NK-92 treated with Interleukin-12 subunit alpha and Interleukin-12 subunit beta, amount 100 ng/mL, for 24 hours (cell line): ENCODE measurements at places on chromosomes 4 and X.

- DNase-seq = no peak
Measured at GRCh38 chr4:25160714-25161592, 704 bp upstream of the SEPSECS start.

DNA sequence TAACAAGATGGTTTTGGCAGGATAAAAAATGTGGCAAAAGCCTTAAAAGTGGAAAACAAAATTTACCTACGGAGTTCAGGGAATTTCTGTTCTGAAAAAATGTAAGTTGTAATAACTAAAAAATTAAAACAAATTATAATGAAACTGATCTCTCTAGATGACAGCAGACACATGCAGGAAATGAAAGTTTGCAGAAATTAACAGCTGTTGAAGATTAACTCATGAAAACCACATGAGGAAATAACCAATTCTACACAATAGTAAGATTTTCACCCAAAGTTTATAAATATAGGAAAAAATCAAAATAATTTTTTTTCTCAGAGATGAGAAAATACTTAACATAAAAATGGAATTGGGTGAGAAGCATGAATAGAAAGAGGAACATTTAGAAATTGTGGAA is 47.5 kb upstream of the UGT2B15 start:
- no peak for DNase-seq

GRCh38 chr4:187276736-187277408 is 553.2 kb upstream of the FAT1 start:
- DNase-seq = no peak

DNA sequence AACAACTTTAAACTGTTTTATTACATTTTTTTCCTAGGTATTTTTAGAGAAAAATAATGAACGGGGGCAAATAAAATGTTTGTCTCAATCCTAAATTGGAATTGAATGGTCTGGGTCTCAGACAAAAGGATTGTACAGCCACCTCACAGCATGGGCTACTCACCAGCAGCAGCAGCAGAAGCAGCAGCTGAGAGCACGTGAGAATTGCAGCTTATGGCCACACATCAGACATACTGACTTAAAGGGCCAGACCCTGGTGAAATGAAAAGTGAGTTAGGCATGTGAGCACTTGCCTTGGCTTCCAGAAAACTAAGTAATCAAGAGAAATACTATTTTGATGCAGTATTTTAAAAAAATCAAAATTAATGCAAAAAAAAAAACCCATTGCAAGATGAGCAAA is 56.6 kb downstream of the AASDH start:
- no peak for DNase-seq

DNA sequence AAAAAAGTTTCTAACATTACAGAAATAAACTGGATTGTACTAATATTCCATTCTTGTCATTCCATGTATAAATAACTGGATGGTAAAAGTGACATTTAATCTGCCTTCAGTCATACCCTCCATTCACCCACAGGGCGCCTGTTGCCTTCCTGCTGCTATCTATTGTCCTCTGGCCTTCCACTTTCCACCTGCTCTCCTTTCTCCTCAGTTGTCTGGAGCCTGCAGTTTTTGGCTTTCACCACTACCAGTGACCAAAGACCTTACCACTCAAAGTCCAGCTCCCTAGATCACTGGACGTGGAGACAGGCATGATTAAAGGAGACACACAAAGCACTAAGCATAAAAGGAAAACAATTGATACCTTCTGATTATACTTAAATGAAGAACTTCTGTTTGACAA is 46.2 kb upstream of the NHS start:
- no peak for DNase-seq

GRCh38 chr4:71009890-71010588 is 16.6 kb downstream of the DCK start:
- no peak for DNase-seq

GRCh38 chr4:85474818-85475630 is at the start of gene ARHGAP24:
Gene ARHGAP24 (plus strand): TSS chr4:85475150.
- no peak for DNase-seq

DNA sequence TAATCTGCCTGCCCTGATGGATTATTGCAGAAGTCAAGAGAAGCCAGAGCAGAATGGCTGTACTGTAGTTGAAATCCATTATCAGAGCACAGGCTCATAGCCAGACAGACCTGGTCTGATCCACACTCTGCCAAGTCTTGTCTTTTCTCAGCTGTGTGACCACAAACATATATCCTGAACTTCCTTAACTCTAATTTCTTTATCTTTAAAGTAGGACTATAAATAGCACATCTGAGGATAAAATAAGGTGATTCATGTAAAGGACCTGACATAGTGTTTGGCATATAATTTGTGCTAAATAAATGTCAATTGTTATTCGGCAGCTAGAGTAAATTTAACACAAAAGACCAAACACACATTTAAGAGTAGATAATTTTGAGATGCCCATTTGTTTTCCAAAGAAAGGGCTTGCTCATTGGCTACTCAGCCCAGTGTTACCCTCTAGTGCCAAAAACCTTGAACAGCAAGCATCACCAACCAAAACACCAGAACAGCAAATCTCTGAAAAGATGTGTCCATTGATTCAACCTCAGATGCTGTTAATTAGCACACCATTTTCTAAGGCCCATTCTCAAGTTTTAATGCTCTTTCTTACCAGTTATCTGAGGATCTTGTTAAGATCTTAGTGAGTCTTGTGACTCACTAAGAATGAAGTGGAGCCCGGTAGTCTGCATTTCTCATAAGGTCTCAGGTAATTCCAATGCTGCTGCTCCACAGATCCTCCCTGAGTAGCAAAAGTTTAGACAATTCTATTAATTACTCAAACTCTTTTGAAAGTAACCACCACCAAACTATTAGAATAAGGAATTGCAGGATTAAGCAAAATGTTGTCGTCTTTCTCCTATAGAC is 108.8 kb downstream of the HHIP start:
- no peak for DNase-seq

GRCh38 chr4:15233264-15233597 is 194.6 kb upstream of the C1QTNF7 start:
- DNase-seq = no peak

DNA sequence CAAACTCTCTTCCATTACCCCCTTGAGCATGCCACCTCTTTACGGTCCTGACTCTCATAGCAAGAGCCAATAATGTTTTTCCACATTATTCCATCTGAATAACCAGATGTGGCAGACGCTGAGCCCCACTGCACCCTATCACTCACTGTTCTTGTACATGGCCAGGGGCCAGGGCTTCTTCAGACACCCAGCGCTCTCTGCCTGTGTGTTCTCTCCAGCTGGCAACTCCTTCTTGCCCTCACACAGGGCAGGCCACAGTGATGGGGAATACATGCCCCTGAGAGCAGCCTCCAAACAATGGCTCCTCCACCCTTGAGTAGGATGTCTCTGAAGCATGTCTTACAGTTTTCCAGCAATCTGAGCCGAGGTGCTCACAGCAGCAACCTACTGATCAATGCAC is 50.8 kb upstream of the STIM2 start:
- no peak for DNase-seq

GRCh38 chr4:73730867-73731266 is 9.5 kb upstream of the CXCL8 start:
- peak; percentile 31 for DNase-seq
